ENCODE measurements at places on chromosomes 5 and 9. TPM values are rescaled to one million over a fixed set of nuclear protein-coding genes. Genes with fewer than 3 reads are reported as not detected.

Gene FSD1L
- total RNA-seq = 4.6 TPM

Gene FOXI1
- not detected for total RNA-seq

Gene CTNND2
- total RNA-seq = not detected

Gene ZBED3
- 4.7 TPM for total RNA-seq

Gene GRIA1
- not detected for total RNA-seq

Gene HTR1A
- not detected for total RNA-seq
